Activated effector memory CD4-positive, alpha-beta T cell treated with Interleukin-2 at 50 U/mL for 16 hours (primary cell): ENCODE measurements at places on chromosomes 7 and 10.
A peak's percentile ranks its signal among the peaks of the same experiment; 100 is the strongest.

GRCh38 chr7:78124216-78124615 lies 325.6 kb downstream of the PHTF2 start:
- DNase-seq, result no peak

GRCh38 chr10:11870461-11870780 lies 47.3 kb downstream of the PROSER2 start:
- DNase-seq, result no peak

DNA sequence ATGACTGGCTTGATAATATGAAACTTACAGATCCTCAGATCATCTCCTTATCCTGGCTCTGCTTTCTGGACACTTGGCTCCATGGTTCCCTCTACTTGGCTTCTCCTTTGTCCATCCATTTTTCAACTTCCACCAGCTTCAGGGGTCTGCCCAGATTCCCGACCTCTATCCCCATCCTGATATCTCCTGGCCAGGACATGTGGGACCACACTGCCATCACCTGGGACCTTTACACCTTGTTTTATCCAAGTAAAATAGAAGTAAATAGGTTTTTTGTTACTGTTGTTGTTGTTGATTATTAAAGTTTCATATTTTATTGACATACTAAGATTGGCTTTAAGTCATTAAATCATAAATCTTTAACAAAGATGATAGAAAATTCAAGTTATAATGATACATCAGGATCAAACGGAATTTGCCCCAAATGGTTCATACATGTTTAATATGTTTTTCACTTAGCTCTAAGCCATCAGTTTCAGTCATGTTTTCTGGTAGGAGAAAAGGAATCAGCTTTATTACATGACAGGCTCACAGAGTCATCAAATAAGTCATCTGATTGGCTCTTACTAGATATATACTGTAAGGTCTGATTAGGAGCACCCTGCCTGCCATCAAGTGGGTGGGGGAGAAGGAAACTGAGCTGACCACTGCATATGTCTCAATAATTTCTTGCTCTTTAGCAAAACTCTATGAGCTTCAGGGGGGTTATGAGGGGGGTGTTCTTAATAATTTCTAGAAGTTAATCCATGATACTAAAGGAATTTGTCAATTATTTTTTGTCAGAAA lies 111.5 kb upstream of the AHR start:
- no peak for DNase-seq

GRCh38 chr10:58531084-58531695 lies 18.5 kb downstream of the BICC1 start:
- DNase-seq, result no peak

- no peak for DNase-seq
Measured at GRCh38 chr7:11332865-11333228, 359.2 kb downstream of the PHF14 start.

DNA sequence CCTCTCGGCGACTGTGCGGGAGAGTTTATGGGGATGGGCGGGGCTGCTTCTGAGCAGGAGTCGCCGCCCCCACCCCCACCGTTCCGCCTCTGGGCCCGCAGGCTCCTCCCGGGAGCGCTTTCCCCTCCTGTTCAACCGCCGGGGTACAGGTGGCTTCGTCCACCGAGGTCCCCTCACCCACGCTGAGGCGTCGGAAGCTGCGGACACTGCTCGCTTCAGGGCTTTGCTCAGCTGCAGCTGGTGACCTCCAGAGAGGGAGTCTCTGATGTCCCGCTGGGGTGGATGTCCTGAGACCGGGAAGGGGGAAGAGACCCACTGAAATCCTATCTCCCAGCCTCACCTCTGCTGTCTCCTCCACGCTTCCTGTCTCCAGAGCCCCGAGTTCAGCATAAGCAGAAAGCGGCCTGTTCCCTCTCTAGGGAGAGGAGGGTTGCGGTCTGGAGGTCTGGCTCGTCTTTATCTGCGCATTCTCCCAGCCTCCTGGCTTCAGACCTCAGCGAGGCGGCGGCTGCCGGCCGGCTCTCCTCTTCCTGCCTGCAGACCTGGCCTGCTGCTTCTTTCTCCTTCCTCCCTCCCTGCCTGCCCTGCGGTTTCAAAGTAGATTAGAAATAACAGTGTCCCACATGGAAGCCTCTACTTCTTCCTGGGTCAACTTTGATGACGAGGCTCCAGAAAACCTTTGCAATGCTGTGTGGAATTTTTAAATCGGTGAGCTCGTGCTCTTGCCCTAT lies 1.8 kb downstream of the CYP2E1 start:
- no peak for DNase-seq

GRCh38 chr7:4739528-4739992 lies 35.9 kb upstream of the AP5Z1 start:
- peak; percentile 15 for DNase-seq

GRCh38 chr10:48896756-48897440 lies 42.7 kb downstream of the LRRC18 start:
- DNase-seq, result no peak

- no peak for DNase-seq
Measured at GRCh38 chr10:97183314-97183713, 2.4 kb downstream of the SLIT1 start.

GRCh38 chr10:75009426-75009825 lies 102.0 kb upstream of the SAMD8 start:
- DNase-seq, result no peak
